ENCODE measurements at places on chromosomes 2 and 18.

DNA sequence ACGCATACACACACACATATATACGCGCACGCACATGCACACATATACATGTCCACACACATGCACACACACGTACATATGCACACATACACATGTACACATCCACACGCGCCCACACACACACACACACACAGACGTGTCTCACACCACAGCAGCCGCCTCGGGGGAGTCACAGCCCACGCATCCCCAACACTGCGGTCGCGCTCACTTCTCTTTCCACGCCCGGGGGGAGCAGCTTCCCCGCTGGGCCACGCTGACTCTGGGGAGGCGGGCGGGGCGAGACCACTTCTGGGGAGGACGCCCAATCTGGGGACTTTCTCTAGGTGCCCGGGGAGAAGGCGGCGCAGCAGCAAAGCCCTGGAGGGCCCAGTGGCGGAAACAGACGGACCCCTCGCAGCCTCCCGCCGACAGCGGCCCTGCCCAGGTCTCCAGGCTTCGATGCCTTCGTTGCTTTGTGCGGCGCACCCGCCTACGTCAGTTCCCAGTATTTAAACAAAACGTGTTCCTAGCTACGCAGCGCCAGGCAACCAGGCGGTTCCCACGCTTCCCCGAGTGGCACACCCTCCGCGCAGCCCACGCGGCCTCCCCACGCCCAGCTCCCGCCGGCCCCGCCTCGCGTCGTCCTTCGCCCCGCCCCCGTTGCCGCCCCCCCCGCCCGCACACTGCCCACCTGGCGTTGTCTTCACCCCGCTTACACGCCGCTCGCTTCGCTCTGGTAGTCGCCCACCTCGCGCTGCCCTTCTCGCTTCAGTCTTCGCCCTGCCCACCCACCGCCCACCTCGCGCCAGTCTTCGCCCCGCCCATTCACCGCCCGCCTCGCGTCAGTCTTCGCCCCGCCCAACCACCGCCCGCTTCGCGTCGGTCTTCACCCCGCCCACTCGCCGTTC, 810 bp upstream of the RBFA start:
- DNase-seq, result peak; percentile 88

DNA sequence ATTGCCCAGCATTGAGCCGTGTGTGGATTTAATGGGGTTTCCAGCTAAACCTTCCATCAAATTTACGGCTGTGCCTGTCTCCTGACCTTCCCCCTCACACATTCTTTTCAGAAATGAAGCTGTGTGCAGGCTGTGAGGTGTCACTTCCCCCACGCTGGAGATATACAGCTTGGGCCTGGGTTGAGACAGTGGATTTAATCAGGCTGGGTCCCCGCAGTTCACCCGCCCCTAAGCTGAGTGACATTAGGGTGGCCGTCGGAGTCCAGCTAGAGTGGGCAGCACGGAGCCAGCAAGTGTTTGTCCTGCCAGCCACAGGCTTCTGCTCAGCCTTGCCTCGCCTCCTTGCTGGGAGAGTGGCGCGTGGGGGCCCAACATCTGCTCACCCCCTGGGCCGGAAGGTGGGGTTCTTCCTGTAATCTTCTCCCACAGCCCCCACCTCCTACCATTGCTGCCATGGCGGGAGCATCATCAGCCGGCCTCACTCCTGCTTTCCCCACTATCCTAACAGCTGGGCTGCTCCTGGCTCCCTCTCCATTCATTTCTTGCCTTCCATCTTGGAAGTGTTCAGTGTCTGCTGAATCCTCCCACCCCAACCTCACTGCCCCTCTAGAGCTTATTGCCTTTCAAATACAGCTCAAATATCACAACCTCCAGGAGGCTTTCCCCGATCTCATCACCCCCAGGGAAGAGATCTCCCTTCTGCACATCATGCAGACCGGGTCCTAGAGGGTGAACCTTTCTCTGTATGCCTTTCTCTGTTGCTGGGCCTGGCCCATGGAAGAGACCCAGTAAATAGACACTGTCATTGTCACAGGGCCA, 149.0 kb downstream of the GLI2 start:
- DNase-seq, result no peak

- DNase-seq, result peak; percentile 79
Measured at GRCh38 chr18:7021994-7022840, 95.4 kb downstream of the LAMA1 start.

DNA sequence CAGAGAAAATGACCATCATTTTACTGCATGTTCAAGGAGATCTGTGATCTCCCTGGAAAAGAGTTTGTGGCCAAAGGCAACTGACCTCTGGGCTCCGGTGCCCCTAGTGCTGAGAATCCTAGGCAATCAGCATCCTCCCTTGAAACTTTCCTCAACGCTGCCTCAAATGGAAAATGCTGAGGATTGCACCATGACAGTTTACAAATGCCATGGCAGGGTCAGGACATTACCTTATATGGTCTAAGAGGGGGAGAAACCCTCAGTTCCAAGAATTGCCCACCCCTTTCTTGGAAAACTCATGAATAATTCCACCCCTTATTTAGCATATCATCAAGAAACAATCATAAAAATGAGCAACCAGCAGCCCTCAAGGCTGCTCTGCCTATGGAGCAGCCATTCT, 48.3 kb downstream of the ALPK2 start:
- DNase-seq, result no peak

- DNase-seq, result no peak
Measured at GRCh38 chr18:8287196-8287885, 321.9 kb upstream of the RAB12 start.

All from RKO (cell line).